Effector memory CD4-positive, alpha-beta T cell (primary cell): ENCODE measurements at places on chromosomes 5 and 9.
A peak's percentile ranks its signal among the peaks of the same experiment; 100 is the strongest.

DNA sequence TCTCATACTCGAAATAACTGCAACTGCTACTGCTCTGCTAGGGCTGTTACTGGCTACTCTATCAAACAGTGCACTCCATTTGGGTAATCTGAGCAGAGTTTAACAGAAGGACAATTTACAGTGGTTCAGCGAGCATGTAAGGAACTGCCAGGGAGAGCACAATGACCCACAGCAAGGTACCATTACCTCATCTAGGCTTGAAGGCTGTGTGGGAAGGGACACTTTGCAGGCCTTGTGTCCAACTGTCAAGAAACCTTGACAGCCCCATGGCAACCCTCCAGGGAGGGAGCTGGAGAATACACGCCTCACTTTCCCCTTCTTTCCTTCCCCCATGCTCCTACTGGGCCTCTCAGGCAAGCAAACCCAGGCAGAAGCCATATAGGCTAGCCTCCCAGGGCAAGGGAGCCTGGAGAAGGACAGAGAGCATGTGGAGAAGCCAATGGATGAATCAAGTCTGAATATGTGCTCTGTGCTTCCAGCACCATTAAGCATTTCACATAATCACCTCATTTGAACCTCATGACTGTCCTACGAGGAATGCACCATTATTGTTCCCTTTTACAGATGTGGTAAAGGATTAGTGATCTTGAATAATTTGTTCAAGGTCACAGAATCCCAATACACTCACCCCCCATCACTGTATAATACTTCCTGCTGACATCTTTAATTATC, 49.9 kb upstream of the JAK2 start:
- no peak overlapping the region for H3K27ac ChIP-seq
- H3K4me1 ChIP-seq, result peaks cover 14% of the 10 kb centered on the region
- H3K36me3 ChIP-seq, result no peaks in the 10 kb centered on the region
- no peak for DNase-seq
- H3K27me3 ChIP-seq, result no peaks in the 10 kb centered on the region
- no peak overlapping the region for H3K4me3 ChIP-seq

GRCh38 chr5:119357270-119357669, 1.5 kb downstream of the TNFAIP8 start:
- H3K27ac ChIP-seq, result peak overlapping the region; percentile 76
- no peak for DNase-seq
- peak overlapping the region; percentile 66 for H3K4me3 ChIP-seq
- no peaks in the 10 kb centered on the region for H3K27me3 ChIP-seq
- peaks cover 74% of the 10 kb centered on the region for H3K4me1 ChIP-seq
- H3K36me3 ChIP-seq, result no peaks in the 10 kb centered on the region

DNA sequence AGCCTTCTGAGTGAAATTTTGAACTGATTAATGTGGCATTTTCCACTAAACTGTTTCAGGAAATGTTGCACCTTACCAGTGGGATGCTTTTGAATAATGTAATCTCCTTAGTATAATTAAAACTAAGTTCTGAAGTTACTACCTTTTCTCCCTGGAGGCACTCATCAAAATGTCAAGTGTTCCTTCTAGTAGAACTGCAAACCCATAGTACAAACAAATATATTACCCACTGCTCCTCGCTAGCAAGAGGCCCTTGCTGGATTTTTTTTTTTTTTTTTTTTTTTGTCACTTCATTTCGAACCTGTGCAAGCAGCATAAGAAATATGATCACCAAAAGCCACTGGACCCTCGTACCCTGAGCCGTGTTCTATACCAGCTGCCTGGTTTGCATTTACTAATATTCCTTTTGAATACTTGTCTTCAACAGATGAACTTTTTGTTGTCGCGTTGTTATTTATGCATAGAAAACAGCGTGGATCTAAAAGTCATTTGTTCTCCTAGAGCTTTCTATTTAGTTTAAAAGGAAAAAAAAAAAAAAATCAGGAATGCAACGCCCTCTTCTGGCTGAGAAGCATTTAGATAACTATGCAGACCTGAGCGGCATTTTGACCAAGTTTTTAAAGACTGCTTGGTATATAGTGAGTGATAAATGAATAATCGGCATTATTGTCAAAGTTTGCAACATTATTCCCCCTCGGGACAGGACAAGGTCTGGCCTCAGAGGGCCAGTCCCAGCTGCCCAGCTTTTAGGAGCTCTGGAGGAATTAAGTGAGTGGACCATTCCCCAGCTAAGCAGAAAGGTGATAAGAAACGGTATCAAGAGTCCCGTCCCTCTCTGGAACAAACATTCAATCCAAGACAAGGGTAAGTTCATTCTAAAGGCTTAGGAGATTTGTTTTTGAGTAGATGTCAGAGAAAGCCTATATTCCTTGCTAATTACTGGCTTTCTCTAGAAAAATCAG, 162.5 kb upstream of the KIF2A start:
- no peak for DNase-seq
- H3K36me3 ChIP-seq, result no peaks in the 10 kb centered on the region
- H3K4me3 ChIP-seq, result no peak overlapping the region
- no peaks in the 10 kb centered on the region for H3K27me3 ChIP-seq
- no peak overlapping the region for H3K27ac ChIP-seq

DNA sequence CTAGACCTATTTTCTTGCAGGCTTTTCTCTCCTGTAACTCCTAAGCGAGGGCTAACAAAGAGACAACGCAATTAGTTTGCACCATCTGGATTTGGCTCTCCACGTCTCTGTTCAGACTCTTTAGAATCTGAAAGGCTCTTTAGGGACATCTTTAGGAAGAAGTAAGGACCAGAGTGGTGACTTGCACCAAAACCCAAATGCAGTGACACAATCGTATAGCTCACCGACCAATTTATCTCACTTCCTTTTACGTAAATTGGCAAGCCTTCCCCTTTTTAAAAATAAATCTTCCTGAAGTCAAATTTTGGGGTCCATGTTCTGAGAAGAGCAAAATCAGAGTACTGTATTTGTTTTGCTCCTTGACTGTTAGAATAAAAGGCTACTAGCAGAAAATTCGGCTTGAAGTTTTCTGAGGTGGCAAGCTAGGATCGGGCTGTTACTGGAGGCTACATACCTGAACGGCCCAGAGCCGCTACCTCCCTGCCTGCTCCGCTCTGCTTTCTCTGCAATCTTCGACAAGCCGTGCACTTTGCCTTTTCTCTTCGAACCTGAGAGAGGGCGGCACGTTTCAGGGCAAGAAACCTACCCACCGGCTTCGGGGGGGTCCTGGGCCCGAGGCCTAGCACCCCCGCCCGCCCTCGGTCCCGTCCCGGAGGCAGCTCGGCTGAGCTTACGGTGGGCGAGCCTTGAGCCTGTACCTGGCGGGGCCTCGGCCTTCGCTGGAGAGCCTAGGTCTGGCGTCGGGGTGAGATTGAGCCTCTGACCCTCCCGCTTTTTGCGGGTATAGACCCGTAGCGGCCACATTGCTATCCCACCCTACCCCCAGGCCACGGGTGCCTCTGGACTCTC, 537 bp downstream of the MEIKIN start:
- DNase-seq, result no peak
- H3K4me3 ChIP-seq, result no peak overlapping the region
- H3K27me3 ChIP-seq, result no peaks in the 10 kb centered on the region

GRCh38 chr5:91885291-91886265, 502.5 kb upstream of the ARRDC3 start:
- H3K27ac ChIP-seq, result no peak overlapping the region
- no peak overlapping the region for H3K4me3 ChIP-seq
- no peaks in the 10 kb centered on the region for H3K27me3 ChIP-seq
- no peaks in the 10 kb centered on the region for H3K36me3 ChIP-seq

- no peaks in the 10 kb centered on the region for H3K27me3 ChIP-seq
- no peak overlapping the region for H3K27ac ChIP-seq
- H3K4me3 ChIP-seq, result no peak overlapping the region
- no peak for DNase-seq
- H3K36me3 ChIP-seq, result no peaks in the 10 kb centered on the region
These were observed 192.1 kb downstream of the SPATA31D1 start for GRCh38 chr9:82180711-82181110.

- H3K36me3 ChIP-seq, result no peaks in the 10 kb centered on the region
- H3K27me3 ChIP-seq, result no peaks in the 10 kb centered on the region
- no peak overlapping the region for H3K27ac ChIP-seq
- H3K4me1 ChIP-seq, result no peaks in the 10 kb centered on the region
- H3K4me3 ChIP-seq, result no peak overlapping the region
These were observed 198.5 kb upstream of the ADAMTSL1 start for GRCh38 chr9:18275313-18275990.

DNA sequence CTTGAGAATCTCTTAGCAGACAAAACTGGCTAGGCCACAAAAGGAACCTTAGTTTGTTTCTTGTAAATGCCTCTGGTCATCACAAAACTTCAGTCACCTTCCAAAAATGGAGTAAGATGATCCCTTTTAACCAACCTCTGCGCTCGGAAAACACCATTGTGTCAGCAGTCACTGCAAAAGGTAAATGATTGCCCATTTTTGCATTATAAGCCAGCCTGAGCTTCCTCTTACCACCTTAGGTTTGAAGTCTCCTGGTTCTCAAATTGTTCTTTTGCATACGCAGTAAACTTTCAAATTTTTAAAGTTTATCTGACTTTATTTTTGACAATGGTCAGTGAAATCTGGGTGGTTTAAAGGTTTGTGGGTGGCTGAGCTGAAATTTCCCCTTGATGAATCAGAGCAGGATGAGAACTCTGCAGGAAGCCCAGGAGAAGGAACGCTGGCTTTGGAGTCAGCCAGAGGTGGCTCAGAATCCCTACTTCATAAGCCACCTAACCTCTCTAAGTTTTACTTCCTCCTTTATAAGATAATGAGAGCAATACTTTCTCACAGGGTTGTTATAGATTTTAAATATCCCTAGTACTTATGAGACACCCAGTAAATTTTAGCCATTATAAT, 131.4 kb downstream of the MED10 start:
- H3K27me3 ChIP-seq, result no peaks in the 10 kb centered on the region
- H3K4me3 ChIP-seq, result no peak overlapping the region
- no peaks in the 10 kb centered on the region for H3K4me1 ChIP-seq
- no peaks in the 10 kb centered on the region for H3K36me3 ChIP-seq
- H3K27ac ChIP-seq, result no peak overlapping the region

DNA sequence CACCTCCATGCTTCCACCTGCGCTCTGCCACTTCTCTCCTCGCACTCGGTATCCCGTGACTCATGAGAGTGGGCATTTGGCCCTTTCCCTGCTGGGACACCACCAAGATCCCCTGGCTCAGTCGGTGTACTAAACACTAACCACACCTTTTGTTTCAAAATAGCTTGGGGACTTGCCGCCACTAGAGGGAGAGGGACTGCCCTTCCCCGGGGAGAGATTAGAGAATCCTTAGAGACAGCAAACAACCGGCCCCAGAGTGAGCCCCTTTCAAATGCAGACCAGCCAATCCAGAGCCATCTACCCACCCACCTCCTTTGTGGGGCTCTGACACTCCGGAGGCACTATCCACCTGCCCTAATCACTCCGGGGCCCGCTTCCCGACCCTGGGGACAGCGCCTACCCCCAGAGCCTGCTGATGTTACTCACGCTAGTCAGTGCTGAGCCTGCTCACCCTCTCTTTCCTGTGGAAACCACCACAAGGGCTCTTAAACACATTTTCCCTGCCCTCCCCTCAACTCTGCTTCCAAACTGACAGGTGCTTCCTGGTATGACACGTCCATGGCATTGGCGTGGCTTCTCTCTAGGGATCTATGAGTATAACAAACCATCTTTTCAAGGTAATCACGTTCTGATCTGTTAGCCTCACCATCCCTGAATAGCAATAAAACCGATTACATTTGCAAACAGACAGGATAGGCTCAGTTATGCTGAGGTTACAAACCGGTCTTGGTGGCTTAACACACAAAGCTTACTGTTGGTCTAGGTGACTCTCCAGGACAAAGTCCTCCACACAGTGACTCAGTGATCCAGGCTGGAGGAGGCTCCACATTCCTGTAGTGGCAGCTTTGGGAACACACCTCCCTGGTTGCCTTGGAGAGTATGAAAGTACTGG, 180.1 kb upstream of the MVB12B start:
- no peak overlapping the region for H3K27ac ChIP-seq
- no peaks in the 10 kb centered on the region for H3K36me3 ChIP-seq
- no peak overlapping the region for H3K4me3 ChIP-seq

DNA sequence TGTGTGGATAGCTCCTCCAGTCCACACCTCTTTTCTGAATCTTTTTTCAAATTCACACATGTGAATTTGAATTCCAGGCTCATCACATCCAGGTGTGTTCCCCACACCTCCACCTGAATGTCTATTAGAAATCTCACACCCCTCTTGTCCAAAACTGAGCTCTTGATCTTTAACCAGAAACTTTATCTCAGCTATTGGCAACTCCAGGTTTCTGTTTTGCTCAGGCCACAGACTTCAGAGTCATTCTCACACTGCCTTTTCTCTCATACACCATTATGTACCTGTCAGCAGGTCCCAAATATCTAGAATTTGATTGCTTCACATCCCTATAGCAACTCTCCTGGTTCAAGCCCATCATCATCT, 11.6 kb downstream of the NIPSNAP3B start:
- H3K36me3 ChIP-seq, result no peaks in the 10 kb centered on the region
- no peaks in the 10 kb centered on the region for H3K4me1 ChIP-seq
- no peaks in the 10 kb centered on the region for H3K27me3 ChIP-seq
- no peak overlapping the region for H3K4me3 ChIP-seq

DNA sequence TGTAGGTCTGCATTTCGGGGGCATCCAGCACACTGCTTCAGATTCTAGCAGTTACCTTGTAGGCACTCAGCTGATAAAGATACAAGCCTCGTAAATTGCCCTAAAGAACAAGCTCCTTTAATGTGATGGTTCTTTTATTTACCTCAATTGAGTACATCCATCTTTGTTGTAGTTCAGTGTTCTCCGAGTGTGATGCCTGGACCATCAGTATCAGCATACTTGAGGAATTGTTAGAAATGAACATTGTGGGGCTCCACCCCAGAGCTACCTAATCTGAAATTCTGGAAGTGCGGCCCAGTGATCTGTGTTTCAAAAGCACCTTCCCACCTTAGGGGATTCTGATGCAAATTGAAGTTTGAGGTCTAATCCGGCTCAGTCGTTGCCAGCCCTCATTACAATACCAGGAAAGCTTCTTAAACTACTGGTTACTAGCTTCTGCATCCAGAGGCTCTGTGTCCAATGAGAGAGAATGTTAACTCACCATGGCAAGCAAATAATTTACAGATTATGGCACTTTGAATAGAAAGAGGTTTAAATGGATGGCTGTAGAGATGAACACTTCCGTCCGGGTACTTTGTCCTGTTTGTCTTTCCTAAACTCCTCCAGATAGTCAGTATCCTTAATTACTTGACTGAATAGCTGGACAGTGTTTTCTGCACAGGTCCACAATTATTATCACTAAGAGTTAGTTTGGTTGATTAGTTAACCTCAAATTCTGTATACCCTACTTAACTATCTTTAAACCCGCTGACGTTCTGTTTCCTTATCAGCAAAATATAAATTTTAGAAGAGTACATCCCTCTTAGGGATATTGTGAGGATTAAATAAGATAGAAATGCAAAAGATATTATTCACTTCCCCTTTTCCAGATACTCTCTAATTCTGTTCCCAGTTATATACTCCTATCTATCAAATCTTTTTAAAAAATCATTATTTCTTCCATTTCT, 47.9 kb downstream of the RAI14 start:
- DNase-seq, result no peak
- no peak overlapping the region for H3K4me3 ChIP-seq
- no peak overlapping the region for H3K27ac ChIP-seq
- H3K27me3 ChIP-seq, result no peaks in the 10 kb centered on the region
- H3K36me3 ChIP-seq, result no peaks in the 10 kb centered on the region
